ENCODE measurements at places on chromosomes 12 and 14.

DNA sequence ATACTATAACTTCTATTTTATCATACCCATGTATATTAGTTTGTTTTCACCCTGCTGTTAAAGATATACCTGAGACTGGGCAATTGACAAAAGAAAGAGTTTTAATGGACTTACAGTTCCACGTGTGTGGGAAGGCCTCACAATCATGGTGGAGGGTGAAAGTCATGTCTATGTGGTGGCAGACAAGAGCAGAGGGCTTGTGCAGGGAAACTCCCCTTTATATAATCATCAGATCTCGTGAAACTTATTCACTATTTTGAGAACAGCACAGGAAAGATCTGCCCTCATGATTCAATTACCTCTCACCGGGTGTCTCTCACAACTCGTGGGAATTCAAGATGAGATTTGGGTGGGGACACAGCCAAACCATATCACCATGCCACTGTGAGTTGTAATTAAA, 135.8 kb downstream of the SYNE2 start:
- no peak for DNase-seq

GRCh38 chr12:77049767-77050353, 15.5 kb downstream of the E2F7 start:
- no peak for DNase-seq

DNA sequence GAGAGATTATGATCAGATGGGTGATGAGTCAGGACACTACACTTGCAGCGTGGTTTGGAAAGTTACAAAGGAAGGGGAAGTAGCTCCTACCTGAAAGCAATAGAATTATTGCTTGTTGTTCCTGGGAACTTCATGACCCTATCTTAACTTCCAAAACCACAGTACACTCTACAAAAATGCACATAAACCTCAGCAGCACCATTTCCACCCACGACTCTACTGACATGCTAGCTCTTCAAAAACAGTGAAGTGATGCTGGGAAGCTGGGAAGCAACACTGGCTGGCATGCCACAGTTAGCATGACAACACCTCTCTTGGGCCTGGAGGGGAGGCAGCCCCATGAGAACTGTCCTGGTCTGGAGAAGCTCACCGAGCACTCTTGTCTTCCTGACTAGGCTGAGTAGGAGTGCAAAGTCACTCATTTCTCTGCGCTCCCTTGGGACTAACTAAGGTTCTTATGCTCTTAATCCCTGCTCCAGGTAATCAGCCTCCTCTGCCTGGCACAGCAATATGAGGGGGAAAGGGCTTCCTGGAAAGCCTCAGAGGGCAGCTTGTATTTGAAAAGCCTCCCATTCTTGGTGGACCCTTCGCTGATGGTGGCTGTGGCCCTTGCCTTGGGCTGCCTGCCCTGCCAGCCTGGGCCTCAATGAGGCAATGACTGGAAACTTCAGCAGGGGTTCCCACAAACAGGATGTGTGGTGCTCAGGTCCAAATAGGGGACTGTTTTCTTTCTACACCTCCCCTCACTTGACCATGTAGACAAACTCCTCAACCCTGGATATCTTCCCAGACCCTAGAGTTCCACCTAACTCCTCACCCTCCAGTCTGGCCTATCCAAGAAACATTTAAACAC, 1.2 kb downstream of the KRT3 start:
- DNase-seq, result no peak

DNA sequence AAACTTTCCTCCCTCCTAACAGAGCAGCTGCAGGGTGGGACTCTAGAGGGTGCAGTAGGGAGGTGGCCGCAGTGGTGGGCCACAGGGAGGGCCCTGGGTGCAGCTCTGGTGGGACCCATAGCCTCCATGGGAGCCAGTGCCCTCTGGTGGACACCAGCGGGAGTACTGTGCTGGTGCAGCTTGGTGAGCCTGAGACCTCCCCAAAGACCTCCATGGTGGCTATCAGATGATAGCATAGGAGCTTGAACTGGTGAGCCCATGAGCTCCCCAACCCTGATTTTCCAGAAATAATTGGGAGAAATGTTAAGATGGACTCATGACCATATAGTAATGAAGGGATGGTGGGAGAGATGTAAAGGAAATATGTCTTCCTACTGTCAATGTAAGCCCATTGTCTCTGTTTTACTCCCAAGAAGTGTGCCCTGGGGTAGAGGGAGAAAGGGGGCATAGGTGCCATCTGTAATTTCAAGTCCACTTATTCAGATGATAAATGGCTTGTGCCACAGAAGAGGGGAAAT, 98.7 kb downstream of the GAS2L3 start:
- DNase-seq, result no peak

GRCh38 chr12:70828351-70828750, 92.2 kb downstream of the PTPRR start:
- no peak for DNase-seq
